ENCODE measurements at places on chromosomes 4 and X.

DNA sequence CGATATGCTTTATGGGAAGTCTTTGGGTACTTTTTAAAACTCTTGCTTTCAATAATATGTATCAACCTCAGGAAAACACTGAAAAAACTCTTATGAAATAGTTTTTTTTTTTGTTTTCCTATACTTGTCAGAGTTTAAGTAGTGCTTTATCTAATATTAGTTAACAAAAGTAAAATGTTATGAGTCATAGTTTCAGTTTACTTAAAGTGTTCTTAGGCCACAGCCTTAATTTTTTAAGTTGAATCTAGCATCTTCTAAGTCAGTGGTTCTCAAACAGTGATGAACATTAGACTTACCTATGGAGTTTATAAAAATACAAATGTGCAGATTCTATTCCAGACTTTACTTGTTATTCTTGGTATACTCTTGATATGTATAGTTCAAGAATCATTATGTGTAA, 26.3 kb upstream of the ADGRL3 start:
- no peaks in the 10 kb centered on the region for H3K27me3 ChIP-seq
- H3K4me3 ChIP-seq = no peak overlapping the region
- H3K27ac ChIP-seq = no peak overlapping the region

DNA sequence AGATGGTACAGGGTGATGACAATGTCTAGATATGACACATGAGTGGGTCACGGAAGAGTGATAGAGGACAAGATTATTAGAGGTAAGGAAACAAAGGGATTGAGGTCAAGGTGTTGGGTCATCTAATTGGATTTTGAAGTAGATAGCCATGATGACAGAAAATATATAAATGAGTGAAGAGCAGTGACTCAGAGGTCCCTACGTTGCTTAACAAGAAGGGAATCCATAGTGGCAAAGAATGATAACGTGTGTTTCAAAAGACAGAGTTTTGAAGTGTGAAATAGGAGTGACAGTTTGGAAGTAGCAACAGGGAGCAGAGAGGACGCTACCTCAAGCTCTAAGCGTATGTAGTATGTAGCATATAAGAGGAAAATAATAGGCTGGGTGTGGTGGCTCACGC, 22.2 kb upstream of the CAMK2D start:
- no peak overlapping the region for H3K4me3 ChIP-seq
- H3K4me1 ChIP-seq = peaks cover 28% of the 10 kb centered on the region
- no peaks in the 10 kb centered on the region for H3K27me3 ChIP-seq

DNA sequence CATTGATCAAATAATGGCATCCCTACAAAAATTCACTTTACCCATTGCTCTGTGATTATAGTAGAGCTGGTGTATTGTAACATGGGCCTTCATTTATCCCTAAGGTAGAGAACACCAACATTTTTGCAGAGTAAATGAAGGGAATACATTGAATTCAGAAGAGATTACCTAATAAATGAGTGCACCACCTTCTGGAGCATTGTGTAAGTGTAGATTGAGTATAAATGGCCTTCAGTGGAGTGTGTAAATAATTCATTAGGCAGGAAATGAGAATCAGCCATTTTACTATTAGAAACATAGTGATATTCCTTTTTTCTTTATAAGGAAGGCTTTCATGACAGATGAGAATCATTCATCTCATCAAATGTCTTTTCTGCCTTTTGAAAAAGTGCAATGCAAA, 155.8 kb downstream of the FAM47B start:
- H3K4me3 ChIP-seq = no peak overlapping the region
- H3K27ac ChIP-seq = no peak overlapping the region
- no peaks in the 10 kb centered on the region for H3K36me3 ChIP-seq
- DNase-seq = no peak
- H3K4me1 ChIP-seq = no peaks in the 10 kb centered on the region
- H3K27me3 ChIP-seq = no peaks in the 10 kb centered on the region

- no peak overlapping the region for H3K4me3 ChIP-seq
- no peak for DNase-seq
- no peaks in the 10 kb centered on the region for H3K36me3 ChIP-seq
- no peaks in the 10 kb centered on the region for H3K27me3 ChIP-seq
- no peaks in the 10 kb centered on the region for H3K4me1 ChIP-seq
These were observed 174.9 kb upstream of the BANK1 start for GRCh38 chr4:101615652-101616051.

Measured in activated CD8-positive, alpha-beta T cell treated with anti-CD3 and anti-CD28 coated beads for 36 hours (primary cell).